ENCODE measurements at places on chromosomes 12 and 14.

DNA sequence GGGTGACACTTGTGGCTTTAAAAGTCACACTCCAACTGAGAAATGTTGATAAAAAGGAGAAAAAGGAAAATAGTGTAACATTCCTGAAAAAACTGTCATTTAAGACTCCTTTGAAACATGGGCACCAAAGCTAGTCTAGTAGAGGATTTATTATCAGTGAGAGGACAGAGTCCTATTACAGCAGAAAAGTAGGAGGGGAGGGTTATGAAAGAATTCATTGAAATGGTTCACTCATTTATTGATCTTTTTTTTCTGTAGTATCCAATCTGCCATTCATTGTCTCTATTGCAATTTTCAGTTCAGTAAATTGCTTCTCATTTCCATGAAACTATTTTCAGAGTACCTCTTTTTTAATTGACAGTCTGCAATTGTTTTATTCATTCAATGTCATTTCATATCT, 25.4 kb downstream of the PPM1A start:
- no peak for DNase-seq

DNA sequence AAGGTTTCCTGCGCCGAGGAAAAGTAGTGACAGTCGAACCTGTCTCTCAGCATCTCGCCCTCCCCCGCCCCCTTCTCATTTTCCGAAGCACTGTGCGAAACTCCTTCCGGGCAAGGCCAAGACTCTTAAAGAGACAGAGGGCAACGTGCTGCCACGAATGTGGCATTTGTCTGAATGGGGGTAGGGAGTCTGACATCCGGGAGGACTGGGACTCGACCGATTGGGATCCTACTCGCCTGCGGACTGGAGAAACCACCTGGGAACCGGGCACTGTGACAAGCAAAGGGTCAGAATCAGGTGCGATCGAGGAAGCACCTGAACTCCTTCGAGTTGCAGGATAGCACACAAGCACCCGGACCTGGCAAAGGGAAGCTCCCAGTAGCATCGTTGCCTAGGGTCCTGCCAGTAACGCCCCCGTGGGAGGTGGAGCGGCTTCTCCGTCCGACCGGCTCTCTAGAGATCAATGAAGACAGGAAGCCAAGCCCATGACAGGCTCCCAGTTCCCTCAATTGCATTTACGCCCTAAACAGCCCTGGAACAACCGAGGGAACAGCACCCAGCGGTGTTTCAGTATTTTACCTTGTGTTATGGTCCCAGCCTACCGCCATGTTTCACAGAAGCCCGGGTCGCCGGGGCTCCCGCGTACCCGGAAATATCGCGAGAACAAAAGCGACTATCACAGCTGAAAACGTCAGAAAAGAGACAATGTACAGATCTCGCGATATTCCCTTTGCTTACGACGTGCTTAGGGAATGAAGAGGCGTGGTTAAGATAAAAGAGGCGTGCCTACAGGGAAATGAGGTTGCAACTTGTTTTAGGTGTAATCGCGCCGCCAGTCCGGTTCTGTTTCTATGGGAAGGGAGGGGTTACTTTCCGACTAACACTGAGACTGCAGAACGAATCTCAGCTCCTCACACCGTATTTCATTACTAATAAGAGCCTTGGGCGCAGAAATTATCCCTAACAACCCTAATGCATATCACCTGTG, at the start of gene ERGIC2:
ERGIC2 (minus strand) TSS at position 637 of the 988 bp plus-strand sequence. CDS start 9,539 bp downstream, outside the sequence.
- DNase-seq = peak; percentile 69

- DNase-seq = no peak
Measured at GRCh38 chr12:4987076-4988046, 56.3 kb upstream of the KCNA5 start.

DNA sequence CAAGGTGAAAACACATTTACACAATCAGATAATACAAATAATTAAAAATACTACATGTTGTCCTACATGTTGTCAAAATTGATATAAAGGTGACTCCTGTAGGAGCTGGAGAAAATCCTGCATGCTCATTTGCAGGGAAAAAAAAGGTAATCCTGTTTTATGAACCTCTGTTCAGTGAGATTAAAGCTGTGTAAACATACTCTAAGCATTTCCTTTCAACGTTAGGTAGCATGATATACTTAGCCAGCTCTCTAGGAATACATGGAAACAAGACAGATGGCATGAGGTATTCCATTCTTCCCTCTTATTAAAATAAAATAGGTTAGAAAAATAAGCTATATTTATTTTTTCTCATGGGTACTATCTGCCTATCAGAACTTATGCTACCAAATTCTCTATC, 635.7 kb upstream of the FLRT2 start:
- DNase-seq = no peak

DNA sequence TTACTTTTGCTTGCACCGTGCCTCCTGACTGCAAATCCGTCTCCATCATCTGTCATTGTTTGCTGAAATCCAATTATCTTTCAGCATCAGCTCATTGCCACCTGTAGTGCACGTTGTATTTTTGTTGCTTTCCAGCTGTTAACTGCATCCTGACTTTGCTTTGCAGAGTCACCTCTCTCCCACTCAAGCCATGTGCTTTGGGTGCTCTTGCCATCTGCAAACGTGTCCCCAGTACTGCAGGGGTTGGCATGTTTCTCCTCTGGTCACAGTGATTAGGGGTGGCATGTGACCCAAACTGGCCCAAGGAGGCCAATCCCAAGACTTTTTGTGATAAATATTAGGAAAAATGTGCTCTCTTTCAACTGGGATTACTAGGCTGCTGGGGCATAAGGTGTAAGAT, 10.5 kb upstream of the TMED2 start:
- no peak for DNase-seq

GRCh38 chr12:6768990-6769389, 2.8 kb downstream of the PTMS start:
- DNase-seq = no peak

DNA sequence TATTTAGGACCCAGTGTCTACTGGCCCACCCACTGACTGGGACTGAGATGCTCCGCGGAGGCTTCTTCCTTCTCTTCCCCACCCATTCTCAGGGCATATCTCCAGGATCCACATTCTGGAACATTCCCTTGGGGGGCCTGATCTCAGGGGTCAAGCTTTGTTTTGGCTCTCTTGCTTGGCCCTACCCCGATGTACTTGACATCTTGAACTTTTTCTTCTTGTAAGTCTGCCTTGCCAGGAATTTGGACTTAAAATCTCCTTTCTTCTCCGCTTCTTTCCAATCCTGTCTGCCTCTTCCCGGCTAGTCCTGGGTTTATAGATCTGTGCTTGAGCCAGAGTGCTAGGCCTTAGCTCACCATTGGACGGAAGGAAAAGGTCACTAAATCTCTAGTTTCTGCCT, 22.1 kb downstream of the DACT1 start:
- no peak for DNase-seq

- no peak for DNase-seq
Measured at GRCh38 chr12:10249690-10250455, 37.2 kb downstream of the GABARAPL1 start.

DNA sequence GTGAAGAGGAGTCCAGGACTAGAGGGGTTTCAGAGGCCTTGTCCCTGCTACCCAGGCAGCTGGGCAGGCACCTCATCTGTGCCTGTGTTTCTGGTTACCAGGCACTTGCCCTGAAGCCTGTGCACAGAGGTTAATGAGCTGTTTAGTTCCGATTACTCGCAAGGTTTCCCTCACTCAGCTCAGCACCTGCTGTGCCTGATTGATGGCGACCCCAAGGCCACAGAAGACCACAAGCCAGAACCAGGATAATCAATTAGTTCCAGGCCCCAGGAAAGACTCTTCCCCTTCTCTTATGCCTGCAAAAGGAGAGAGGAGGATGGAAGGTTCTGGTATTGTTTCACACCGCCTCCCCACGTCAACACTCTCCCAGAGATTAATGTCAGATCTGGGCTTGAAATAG, 88.8 kb upstream of the NOS1 start:
- no peak for DNase-seq

DNA sequence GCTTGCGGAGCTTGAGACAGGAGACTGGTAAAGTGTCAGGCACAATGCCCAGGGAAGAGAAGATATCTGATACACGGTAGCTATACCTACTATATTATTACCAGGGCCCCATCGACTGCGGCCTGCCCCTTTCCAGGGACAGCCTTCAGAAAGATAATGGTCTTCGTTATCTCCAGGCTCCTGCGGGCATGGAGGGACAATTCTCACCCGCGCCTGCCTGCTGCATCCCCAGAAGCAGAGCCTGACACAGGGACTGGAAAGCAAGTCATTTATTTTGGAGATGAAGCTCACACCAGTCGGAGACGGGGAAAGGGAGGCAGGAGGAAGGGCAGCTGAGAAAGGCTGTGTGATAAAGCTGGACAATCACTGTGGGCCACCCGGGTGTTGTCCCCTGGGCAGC, 67.9 kb upstream of the FAM222A start:
- DNase-seq = no peak

DNA sequence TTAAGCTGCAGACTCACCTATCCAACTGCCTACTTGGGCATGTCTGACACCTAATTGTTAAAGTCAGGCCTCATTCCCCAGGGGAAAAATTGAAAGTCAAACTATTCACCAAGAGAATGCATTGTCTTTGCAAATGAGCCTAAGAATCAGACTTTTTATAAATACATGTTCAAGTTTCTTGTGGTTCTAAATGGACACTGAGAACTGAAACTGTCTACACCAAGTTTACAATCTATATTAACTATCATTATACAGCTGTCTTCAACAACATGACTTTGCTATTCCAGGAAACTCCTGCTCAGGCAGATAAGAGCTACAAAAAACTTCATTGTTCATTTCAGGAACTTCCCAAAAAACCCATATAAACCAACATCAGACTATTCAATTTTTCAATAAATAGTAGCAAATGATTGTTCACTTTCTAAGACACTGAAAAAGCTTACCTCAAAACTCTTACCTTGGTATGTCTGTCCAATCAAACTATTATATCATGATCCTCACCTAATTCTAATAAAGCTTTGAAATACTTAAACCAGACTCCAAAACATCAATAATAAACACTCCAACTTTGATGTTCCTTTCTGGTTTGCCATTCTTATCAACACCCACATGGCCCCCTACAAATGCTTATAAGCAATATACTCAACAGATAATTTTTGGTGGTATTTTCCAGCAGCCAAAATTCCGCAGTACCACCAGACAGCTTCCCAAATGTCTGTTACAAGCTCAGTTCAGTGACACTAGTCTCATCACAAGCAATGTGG, 24.2 kb downstream of the CDK17 start:
- no peak for DNase-seq

DNA sequence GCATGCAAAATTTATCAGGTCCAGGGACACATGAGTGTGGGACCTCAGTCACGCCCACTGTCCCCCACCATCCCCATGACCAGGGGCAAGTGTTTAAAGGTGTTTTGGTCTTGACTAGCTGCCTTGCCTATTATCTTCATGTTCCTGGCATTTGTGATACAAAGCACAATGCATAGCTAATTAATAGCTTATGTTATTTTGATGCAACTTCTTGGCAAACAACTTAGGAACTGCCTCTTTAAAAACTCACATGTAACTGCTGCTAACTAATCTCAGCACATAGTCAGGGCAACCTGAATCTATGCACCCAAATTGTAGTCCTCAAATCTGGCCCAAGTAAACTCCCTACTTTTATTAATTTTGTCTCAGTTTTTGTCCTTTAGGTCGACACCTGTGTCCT, 7.4 kb upstream of the OR6J1 start:
- DNase-seq = no peak

- no peak for DNase-seq
Measured at GRCh38 chr12:25789541-25789944, 168.9 kb upstream of the RASSF8 start.

GRCh38 chr14:64208261-64208660, 85.9 kb downstream of the ESR2 start:
- no peak for DNase-seq

GRCh38 chr12:131383291-131383690, 327.6 kb upstream of the SFSWAP start:
- no peak for DNase-seq

DNA sequence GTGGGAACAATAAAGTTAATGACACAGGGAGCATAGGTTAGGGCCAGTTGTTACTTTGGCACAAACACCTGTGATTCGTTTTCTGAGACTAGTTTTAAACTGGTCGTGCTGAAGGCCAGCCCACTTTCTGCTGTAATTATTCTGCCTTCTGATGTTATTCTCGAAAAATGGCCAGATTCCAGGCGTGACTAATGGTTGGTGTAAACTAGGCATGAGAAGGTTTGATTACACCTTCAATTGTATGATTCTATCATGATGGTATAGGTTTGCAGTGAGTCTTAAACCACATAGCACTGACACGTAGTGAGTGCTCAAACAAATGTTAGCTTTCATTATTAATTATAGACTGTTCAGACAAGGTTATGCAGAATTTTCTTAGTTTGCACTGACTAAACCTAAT, 39.0 kb downstream of the CKB start:
- no peak for DNase-seq

DNA sequence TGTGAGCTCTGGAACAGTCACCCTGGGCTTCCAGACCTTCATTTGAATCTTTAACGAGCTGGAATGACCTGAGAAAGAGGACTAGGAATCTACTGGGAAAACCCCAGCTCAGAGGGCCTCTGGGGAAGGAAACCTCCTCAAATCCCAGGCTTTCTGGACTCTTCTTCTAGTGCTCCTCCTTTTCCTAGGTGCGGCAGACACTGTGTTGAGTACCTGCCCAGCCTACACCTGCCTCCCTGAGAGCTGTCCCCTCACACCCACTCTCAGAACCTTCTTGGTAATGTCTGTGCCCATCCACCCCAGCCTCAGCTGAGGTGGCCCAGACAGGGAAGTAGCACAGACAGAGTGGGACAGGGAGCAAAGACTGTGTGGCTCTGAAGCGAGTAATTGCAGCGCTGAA, 47.9 kb upstream of the TMEM263 start:
- no peak for DNase-seq

GRCh38 chr12:127595506-127595905, 671.5 kb upstream of the TMEM132C start:
- no peak for DNase-seq

- no peak for DNase-seq
Measured at GRCh38 chr12:105078712-105079570, 5.3 kb downstream of the ALDH1L2 start.

- no peak for DNase-seq
Measured at GRCh38 chr14:62854951-62855350, 190.3 kb downstream of the KCNH5 start.

- no peak for DNase-seq
Measured at GRCh38 chr14:65414961-65415589, 2.5 kb downstream of the FUT8 start.

GRCh38 chr12:83473408-83474095, 786.8 kb downstream of the TMTC2 start:
- no peak for DNase-seq

DNA sequence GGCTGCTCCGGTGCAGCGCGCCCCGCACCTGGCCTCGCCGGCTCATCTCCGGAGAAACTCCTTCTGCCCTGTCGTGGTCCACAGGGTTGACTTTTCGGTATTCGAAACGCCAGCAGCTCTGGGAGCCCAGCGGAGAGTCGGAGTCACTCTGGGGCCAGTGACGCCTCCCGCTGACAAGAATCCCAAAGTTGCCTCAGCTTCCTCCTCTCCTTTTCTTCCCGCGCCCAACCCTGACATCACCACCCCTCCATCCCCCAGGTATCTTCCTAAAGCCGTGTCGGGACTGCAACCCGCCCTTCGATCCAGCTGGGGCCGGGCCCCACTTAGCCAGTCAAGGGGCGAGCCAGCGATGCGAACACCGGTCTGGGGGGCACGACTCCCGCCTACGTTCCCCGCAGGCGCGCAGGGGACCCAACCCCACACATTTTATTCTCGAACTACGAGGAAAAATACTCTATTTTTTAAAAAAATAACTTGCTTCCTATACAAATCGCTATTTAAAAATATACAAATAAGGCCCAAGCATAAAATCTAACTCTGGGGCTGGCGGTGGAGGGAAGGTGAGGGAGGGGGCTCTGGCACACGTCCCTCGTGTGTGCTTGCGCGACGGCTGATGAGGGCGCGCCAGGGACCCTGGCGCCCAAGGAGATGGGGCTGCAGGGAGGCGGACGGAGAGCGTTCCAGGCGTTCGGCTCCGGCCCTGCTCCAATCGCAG, 2.1 kb downstream of the NKX2-8 start:
- DNase-seq = no peak
